Gastrocnemius medialis (tissue), 4 donors: ENCODE measurements at places on chromosomes 6 and 20.

- no peak for DNase-seq
Observed at GRCh38 chr20:316316-317068, 8.9 kb upstream of the SOX12 start.

DNA sequence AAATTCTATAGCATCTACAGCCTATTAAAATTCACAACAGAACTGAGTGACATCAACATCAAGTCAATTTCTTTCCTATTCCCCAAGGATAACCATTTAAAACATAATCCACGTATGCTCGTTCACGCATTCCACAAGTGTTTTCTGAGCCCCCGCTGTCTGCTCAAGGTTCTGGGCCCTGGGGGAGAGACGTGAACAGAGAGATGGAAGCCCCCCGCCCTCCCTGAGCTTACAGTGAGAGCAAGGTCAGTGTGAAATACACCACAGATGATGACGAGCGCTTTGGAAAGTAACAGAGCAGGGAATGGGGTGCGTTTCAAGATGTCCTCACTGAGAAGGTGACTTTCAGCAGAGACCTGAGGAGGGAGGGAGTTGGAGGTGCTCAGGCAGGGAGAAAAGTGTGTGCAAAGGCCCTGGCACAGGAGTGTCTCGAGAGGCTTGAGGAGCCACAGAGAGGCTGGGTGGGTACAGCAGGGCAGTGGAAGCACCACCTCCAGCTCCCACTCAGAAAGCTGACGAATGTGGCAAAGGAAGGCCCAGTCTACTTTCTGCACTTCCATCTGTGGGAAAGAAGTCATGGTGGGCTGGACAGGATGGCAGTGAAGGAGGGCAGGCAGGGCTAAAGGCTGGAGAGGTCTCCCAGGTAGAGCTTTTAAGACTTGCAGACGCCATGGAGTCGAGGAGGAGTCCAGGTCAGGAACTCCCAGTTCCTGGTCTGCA lies 88.3 kb downstream of the DLL1 start:
- DNase-seq, result no peak

DNA sequence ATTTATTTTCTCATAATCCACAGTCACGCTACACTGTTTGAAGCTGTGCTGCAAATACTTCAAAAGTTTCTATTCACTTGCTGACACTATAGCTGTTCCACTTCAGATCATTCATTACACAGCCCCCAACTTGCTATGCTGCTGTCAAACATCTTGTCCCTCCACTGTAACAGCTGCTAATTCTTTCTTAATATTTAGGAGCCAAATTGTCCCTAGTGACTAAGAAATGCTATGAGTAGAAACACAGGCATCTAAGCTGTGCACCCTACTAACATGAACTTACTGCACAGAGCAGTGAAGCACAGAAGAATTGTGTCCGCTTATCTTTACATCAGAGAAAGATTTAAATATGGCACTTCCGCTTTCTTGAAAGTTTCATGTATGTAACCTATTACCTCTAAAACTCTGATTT lies 91.3 kb downstream of the PDE10A start:
- DNase-seq, result no peak

DNA sequence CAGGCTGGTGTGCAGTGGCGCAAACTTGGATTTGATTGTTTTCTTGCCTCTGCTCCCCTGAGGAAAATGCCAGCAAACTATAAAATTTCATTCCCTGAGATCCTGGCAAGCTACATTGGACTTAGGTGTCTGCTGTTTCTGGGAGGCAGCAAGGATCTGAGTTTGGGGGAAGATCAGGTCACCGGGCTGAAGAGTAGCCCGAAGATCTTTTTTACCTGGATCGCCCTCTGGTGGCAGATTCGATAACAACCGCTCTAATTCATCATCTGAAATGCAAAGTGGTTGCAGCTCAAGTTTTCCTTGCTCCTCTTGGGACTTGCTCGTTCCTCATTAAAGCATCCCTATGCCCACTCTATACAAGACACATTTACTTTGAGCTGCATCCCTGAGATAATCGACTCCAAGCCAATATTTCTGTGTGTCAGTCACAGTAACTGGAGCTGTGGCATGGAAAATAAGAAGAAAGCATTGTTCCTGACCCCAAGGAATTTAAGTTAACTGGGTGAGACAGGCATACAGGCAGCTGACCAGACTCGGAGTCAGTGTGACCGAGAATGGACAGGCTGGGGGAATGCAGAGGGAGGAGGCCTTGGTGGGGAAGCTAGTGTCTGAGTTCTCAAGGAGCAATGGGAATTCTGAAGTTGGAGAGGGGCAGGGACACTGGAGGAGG lies 131.8 kb upstream of the PROKR2 start:
- DNase-seq, result no peak

DNA sequence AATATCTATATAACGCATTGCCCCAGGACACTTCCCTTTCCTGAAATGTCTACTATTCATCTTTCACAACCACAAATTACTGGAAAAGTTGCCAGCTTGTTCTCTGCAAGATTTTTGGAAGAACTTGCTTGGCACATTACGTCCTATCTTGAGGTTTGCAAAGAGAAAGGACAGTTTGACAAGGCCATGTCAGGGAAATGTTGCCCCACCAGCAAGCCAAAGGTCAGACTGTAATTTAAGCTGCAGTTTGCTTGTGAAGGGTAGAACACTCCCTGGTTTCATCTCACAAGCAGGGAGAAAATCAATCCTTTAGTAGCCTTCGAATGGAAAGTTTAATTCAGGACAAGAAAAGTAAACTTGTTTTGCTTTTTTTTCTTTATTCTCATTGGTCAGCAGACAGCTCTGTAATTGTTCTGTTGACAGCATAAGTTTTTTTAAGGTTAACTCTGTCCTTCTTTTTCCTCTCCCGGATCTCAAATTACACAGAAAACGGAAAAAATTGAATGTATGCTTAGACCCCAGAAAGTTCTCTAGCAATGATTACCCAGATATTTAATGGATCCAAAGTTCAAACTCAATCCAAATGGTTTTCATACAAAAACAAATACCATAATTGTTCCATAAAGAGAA lies 541.8 kb upstream of the NRSN1 start:
- peak; percentile 12 for DNase-seq

- no peak for DNase-seq
Observed at GRCh38 chr6:129009851-129010250, 126.9 kb downstream of the LAMA2 start.

- DNase-seq, result no peak
Observed at GRCh38 chr6:169155481-169155880, 98.2 kb downstream of the THBS2 start.

DNA sequence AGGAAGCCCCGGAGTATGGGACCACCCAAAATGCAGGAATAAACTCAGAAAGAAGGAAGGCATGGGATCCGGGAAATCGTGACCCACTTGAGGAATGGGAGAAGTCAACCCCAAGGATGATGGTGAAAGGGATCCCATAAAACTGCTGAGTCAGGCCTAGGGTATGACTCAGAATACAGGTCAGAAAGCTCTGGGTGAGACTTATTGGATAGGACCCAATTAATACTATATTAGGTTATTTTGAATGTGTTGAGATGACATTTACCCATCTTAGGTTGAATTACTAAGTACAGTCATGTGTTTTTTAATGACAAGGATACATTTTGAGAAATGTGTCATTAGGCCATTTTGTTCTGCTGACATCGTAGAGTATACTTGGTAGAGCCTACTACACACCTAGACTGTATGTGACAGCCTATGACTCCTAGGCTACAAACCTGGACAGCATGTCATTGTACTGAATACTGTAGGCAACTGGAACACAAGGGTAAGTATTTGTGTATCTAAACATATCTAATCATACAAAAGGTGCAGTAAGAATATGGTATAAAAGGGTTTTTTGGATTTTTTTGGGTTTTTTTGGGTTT lies 17.1 kb upstream of the HIVEP1 start:
- no peak for DNase-seq

- no peak for DNase-seq
Observed at GRCh38 chr6:134379076-134379475, 61.2 kb upstream of the SGK1 start.

GRCh38 chr6:163414117-163414945 lies at the start of gene QKI:
Gene QKI, plus strand, starts transcription at chr6:163414718. Its CDS starts 476 bp downstream, at chr6:163415194.
- peak; percentile 88 for DNase-seq

- DNase-seq, result no peak
Observed at GRCh38 chr6:105135907-105136430, 43.8 kb downstream of the POPDC3 start.

- no peak for DNase-seq
Observed at GRCh38 chr6:106146852-106147351, 60.8 kb downstream of the PRDM1 start.

DNA sequence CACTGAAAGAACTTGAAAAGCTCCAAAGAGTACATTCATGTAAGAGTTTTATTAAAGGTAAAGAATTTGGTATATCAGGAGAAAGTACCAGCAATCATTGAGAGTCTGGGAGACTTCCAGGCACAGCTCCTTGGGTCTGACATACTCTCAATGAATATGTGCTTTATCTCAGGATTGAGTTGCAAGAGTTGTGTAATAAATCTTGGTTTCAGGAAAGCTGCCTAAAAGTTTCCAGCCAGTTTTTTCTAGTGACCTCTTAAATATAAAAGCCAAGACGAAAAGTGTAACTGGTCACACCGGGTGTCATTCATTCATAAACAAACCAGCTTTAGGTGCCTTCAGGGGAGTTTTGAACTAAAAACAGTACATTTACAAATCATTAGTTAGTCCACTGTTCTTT lies 21.6 kb upstream of the GJA1 start:
- DNase-seq, result no peak

DNA sequence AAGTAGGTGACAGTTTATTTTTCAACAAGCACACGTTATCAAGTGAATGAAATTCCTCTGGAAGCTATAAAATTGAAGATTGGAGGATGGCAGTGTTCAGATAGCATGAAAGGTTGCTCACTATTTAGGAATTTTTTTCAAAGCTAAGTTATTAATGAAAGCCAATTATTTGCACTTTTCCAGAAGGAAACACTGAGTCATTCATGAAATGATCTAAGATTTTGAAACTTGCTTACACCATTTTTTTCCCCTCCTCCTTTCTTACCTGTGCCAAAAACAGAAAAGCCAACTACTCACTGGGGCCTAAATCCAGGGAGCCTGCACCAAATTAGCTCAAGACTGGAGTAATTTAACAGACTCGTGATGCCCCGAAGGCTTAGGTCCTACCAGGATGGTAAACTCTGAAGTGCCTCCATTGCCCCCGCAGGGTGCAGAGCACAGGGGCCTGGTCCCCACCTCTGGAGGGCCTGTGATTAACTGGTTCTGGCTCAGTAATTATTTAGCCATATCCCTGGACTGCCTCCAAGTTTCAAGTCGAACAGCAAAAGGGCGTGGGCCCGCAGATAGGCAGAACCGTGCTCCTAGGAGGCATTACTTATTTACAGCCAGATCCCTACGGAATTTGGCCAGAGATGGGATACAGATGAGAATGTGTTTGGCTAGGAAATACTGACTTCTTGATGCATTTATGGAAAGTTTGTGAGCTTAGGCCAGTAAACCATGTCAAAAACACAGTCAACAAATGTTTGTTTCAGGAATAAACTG lies 28.0 kb upstream of the ZNF217 start:
- DNase-seq, result peak; percentile 56

DNA sequence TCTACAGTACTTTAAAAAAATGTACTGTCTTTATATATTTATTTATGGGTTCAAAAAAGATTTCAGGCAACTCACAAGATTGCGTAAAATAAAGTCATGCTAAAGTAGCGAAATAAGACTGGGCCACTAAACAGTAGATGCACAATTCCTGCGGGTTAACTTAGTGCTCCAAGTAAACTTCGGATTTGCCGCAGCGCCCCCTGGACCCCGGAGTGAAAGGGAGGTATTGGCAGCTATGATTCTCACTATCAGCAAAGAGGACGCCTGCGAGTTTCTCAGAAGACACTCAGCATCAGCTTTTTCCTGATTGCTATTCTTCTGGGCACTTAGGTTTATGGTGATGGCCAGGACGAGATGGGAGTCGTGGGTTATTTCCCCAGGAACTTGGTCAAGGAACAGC lies 1.4 kb downstream of the OTOR start:
- DNase-seq, result no peak

GRCh38 chr20:49029203-49029602 lies 16.9 kb upstream of the CSE1L start:
- DNase-seq, result no peak

DNA sequence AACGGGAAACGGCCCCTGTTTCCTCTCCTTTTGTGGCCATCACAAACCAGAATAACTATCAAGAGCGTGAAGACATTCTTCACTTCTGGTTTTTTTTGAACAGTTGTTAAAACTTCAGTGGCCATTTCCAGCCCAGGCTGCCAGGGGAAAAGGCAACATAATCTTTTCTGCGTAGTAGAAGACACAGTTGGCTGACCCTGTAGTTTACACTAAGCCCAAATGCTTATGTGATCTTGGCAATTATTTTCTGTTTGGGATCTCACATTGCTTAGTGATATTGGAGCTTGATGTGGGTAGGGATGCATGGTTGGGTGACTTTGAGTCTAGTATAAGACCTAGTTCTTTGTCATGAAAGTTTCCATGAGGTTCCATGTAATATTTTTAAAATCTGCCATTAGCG lies 449.4 kb upstream of the CDH4 start:
- DNase-seq, result no peak

DNA sequence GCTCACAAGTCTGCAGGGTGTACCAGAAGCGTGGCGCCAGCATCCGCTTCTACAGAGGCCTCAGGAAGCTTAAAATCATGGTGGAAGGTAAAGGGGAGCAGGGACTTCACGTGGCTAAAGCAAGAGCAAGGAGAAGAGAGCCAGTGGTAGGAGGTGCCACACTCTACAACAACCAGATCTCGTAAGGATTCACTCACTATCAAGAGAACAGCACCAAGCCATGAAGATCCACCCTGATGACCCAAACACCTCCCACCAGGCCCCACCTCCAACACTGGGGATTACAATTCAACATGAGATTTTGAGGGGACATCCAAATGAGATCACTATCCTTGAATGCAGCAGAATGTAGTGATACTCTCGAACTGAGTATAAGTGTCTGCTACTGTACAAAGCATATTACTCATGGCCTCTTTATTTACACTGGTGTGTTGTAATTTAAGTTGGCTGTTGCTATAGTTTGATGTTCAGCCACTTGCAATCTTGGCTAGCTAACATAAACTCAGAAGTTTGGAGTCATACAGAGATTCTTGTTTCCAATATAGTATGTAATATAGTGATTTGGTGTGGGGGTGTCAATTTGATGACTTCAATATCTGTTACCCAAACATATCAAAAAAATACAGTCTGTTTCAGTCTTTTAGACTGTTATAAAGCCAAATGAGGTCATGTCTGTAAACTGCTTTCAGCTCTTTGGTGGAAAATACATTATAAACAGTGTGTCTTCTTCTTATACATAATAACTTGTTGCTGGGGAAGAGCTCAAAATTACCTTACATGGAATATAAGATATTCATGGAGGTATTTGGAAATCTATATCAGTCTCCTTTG lies 39.4 kb upstream of the MYLIP start:
- no peak for DNase-seq

DNA sequence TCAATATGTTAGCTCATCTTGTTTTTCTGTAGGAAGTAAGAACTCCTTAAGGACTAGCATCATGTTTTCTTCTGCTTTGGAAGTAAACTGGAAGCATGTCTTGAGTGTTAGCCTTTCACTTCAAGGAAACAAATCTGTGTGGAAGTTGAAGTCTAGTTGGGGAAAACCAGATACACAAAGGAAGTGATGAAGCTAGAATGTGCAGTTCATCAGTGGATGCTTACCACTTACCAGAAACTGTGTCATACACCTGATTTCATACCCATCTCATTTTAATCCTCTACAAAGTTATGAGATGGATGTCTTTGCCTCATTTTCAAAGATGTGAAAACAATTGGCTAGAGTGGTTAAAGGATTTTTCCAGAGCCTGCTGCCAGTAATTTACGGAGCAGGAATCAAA lies 75.8 kb downstream of the TMEM170B start:
- DNase-seq, result no peak
